Fibroblast of pulmonary artery (primary cell): ENCODE measurements at places on chromosomes 3 and 15.

- DNase-seq, result no peak
Observed at GRCh38 chr15:74892313-74892712, 2.5 kb downstream of the MPI start.

GRCh38 chr3:96027718-96028117 lies 786.7 kb upstream of the EPHA6 start:
- no peak for DNase-seq

- DNase-seq, result peak; percentile 47
Observed at GRCh38 chr15:67839499-67839928, 331 bp downstream of the RNU6-1 start.

GRCh38 chr3:193944518-193944884 lies 191.4 kb upstream of the HES1 start:
- no peak for DNase-seq

- no peak for DNase-seq
Observed at GRCh38 chr3:163671201-163671600, 1407.1 kb downstream of the SI start.

DNA sequence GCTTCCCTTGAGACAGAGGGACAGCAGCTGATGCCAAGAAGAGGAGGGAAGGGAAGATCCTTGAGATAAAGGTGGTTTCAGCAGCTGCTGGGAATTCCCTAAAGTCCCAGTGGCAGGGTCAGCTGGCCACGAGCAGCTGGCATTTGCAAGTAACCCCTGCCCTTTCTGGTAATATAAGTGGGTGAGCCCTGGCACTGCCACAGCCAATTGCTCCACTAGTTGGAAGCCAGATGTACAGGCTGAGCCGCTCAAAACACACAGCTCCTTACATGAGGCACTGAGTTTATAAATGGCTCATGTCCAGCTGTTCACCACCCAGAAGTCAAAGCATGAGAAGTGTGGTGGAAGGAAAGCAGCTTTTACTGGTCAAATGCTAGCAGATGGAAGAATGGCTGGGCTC lies 35.4 kb downstream of the PRR20G start:
- DNase-seq, result no peak

- DNase-seq, result no peak
Observed at GRCh38 chr15:65096481-65097385, 18.3 kb downstream of the UBAP1L start.

- no peak for DNase-seq
Observed at GRCh38 chr3:32237670-32238452, 619 bp upstream of the CMTM8 start.

DNA sequence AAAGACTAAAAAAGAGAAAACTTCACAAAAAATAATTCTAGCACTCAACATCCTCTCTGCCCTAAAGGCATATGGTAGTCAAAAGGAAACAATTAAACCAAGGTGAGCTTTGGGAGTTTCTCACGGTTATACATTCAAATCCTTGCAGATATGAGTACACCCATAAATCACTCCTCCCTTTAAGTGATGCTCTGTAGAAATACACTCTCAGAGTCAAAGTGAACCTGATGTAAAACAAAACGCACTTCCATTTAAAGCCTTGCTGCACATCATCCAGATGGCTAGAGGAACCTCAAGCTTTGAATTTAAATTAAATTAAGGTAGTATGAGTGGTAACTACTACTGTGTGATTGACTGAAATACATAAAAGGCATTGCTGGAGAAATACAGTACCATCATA lies 36.0 kb upstream of the AADAC start:
- DNase-seq, result no peak

- peak; percentile 38 for DNase-seq
Observed at GRCh38 chr15:45276831-45277230, 24.8 kb downstream of the SLC28A2 start.
